Stimulated activated CD4-positive, alpha-beta T cell treated with anti-CD3 and anti-CD28 coated beads, Interleukin-2, amount 100 ng/mL, for 24 hours (primary cell): ENCODE measurements at places on chromosomes 3 and 15.

DNA sequence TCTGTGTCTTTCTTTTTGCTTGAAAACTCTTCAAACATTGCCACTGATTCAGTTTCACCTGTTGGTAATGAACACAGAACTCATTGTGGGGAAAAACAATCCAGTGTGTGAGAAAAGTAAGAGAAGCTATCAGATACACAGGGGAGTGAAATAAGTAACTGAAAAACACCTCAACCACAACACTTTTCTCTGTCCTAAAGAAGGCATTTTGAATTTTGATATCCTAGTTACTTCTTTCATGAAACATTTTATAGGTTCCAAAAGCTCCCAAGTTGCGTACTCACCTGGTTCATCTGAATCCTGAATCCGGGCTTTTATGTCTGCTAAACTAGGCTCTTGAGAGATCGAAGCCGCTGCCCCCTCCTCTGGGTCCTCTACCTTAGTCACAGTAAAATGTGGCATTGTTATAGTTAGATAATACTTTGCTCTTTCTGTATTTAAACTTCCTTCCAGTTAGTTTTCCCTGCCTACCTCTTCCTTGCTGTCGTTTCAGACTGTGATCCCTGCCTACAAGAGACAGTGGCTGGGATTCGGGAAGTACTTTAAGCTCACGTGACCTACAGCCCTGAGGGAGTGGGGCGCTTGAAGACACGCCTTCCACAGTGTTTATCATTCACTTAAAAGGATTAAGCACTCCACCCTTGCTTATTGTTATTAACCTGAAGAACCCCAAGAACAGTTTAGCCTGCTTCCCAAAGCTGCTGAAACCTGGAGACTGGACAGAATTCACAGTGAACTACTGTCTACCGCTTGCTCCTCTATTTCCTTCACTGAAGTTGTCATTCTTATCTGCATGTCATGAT lies 19.1 kb downstream of the SLC12A6 start:
- peak; percentile 24 for DNase-seq

GRCh38 chr15:62961134-62961533 lies 81.4 kb upstream of the TPM1 start:
- DNase-seq, result no peak

DNA sequence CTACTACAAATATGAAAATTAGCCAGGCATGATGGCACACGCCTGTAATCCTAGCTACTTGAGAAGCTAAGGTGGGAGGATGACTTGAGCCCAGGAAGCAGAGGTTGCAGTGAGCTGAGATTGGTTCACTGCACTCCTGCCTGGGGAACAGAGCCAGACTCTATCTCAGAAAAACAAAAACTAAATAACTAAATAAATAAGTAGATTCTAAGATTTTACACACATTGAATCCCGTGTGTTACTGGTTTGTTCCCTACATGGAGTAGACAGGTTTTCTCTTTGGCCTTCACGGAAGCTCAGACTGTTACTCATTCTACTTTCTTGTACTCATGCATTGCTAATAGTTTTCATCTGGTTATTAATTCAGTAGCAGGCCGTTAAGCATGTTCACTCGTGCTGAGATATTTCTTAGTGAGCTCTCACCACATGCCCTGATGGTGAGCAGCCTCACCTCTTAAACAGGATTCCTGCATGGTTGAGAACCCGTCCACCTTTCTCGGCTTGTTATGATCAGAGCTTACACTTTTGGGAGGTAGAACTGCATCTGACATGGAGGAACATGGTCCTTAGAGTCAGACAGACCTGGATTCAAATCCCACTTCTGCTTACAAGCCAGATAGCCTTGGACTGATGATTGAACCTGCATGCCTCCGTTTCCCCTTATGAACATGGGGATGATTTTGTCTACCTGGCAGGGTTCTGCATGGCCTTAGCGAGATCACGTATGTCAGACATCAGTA lies 49.1 kb downstream of the CMTM7 start:
- DNase-seq, result peak; percentile 7

DNA sequence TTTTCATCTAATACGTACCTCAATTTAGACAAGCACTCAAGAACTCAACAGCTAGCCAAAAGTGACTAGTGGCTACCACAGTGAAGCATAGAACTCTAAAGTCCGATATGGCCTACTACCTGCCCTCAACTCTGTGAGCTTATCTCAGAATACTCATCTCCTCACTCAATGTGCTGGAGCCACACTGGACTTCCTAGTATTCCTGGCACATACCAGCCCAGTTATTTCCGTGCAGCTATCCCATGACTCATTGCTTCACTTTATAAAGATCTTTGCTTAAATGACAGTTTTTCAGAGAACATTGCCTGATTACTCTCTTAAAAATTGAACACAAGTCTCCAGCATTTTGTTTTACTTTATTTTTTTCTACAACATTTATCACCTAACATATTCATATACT lies 524.7 kb downstream of the PYDC2 start:
- DNase-seq, result no peak

GRCh38 chr3:118948146-118948545 lies 86.5 kb downstream of the IGSF11 start:
- DNase-seq, result no peak

DNA sequence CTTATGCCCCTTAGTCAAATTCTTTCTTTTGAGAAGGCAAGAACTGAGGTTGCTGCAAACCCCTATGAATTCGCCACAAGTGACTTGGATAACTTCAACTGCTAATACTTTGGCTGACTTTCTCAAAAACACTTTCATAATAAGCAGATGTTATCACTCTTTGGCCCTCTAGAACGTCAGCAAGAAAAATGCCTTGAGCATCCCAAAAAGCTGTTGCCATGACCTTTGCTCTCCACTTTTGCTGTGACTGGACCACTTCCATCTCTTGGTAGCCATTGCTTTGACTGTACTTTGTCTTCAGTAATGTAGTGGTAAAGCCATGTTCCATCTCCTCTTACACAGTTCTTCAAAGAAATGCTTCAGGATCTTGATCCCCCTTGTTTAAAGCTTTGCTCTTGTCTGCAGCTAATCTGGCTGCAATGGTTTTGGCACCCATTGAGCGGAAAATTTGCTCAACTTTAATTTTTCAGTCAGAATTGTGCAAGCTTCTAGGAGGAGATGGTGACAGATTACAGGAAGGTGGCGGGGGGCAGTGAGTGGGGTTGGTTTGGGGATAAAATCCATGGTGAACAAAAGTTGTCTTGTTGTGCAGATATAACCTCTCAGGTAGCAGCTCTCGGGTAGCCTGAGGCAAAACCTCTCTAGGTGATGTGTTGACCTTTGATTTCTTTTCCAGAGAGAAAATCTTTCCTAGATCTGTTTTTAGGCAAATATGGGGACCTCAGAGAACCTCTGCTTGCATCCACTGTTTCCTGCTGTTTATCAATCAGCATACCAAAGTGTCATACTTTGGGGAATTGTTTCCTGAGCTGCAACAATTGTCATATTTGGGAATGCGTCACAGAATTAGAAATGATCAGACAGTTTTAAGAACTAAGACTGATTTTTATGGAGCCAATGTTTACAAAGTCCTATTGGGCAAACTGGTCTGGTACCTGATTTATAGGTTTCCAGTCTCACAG lies 83.6 kb downstream of the CCR1 start:
- DNase-seq, result no peak

- no peak for DNase-seq
Observed at GRCh38 chr15:60408463-60408981, 10.7 kb upstream of the ANXA2 start.

DNA sequence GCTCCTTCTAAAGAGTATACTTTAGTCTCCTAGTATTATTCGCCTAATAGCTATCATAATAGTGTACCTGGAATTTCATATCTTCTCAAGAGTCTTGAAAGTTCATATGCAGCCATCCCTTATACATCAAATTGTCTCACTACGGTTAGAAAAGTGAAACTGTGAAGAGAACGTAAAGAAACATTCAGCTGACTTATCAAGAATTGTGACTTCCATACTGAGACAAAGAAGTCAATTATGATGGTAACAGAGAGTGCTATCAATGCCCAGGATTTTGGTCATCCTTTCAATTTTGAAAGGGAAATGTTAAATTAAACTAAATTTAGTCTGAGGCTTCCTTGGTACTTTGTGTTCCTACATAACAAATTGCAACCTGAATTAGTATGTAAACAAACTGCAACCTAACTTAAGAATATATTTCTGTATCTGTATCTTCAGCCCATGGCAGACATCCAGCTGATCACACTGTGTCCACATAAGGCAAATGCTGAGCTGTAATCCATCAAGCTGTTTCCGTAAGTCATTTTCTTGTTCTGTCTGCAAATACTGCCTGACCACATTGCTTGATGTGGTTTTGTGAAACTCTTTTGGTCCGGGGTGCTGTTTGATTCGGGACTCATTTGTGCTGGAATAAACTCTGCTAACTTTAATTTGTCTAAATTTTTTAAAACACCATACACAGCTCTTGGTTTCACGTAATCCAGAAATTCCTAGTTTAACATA lies 469.6 kb downstream of the SI start:
- DNase-seq, result no peak

GRCh38 chr15:90436952-90437351 lies 48.9 kb downstream of the IQGAP1 start:
- no peak for DNase-seq

- no peak for DNase-seq
Observed at GRCh38 chr15:48046813-48047438, 73.9 kb upstream of the SLC24A5 start.

GRCh38 chr3:164235289-164236028 lies 842.8 kb downstream of the SI start:
- no peak for DNase-seq

DNA sequence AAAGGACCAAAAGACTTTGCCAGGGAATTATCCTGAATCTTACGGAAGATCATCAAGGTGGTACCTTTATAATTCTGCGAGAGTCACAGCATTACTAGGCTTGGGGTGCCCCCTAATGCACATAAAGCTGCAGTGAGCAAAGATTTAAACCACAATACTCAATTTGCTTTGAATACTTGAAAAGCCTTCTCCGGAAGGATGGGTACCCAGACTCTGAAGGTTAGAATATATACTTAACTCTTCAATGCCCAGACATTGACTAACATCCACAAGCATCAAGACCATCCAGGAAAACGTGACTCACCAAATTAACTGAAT lies 117.8 kb upstream of the KCNH8 start:
- DNase-seq, result no peak

- no peak for DNase-seq
Observed at GRCh38 chr15:49977306-49977705, 141.7 kb downstream of the ATP8B4 start.

DNA sequence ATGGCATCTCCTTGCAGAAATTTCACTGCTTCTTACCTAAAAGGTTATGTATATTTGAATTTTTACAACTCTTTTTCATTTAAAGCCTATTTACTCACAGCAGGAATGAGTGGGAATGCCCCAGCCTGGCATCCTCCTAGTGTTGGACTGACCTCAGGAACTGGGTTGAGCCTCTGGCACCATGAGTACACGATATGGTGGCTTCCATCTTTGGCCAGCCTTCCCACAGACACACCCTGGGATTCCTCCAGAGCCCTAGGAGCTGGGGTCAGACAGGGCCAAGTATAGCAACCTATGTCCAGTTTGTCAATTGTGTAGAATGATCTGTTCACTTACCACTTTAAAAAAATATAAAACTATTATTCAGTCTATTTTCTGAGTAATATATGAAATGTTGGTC lies 57.2 kb upstream of the HEG1 start:
- DNase-seq, result no peak

DNA sequence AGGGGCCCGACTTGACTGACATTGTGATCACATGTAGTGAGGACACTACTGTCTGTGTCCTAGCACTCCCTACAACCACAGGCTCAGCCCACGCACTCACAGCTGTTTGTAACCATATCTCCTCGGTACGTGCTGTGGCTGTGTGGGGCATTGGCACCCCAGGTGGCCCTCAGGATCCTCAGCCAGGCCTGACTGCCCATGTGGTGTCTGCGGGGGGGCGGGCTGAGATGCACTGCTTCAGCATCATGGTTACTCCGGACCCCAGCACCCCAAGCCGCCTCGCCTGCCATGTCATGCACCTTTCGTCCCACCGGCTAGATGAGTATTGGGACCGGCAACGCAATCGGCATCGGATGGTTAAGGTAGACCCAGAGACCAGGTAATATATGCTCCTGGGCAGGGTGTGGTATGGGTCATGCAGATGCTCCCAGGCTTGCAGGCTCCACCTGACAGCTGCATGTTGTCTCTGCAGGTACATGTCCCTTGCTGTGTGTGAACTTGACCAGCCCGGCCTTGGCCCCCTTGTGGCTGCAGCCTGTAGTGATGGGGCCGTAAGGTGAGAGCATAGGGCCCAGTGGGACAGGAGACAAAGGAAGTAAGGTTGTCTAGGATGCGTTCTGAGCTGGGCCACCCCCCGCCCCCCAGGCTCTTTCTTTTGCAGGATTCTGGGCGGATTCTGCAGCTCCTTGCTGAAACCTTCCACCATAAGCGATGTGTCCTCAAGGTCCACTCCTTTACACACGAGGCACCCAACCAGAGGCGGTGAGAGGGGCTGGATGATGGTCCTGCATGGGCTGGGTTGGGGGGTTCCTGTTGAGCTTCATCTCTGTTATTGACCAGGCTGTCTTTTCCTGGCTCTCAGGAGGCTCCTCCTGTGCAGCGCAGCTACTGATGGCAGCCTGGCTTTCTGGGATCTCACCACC lies 4.4 kb downstream of the DALRD3 start:
- peak; percentile 61 for DNase-seq

DNA sequence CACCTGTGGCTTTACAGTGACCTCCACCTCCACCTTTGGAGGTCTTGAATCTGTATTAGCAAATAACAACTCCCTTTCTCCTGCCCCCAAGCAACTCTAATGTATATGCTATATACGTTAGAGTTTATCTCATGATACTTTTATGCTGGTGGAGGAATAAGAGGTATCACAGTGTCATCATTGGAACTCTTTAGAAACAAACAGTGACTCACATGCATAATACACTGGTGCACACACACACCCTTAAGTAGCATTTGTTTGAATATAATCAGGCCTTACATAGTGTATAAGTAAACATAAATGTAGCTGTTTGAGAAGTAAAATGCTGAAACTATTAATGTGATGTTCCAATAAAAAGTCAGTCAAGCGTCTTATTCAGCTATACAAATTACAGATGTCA lies 280.2 kb upstream of the C2CD4B start:
- DNase-seq, result no peak

DNA sequence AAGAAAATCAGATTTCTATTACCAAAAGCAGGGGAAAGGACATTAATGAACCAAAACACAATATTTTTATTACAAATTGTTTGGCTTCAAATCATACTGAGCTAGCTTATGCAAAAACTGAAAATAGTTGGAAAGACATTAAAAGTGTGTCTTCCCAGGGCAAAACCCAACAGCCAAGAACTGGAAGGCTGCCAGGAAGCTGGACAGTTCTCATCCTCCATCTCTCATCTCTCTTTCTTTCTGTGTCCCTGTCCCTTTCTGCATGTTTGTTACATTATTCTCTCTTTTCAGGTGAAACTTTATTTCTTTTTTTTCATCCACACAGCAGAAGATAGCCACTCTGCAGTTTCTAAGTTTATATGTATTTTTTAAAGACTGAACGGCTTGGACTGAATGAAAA lies 41.1 kb upstream of the SNTN start:
- DNase-seq, result no peak

- no peak for DNase-seq
Observed at GRCh38 chr3:4332111-4332510, 28.9 kb downstream of the SETMAR start.

GRCh38 chr3:53104762-53105161 lies 25.5 kb downstream of the RFT1 start:
- DNase-seq, result no peak

GRCh38 chr3:124566701-124567100 lies 163.6 kb upstream of the UMPS start:
- DNase-seq, result no peak
